ENCODE measurements at places on chromosomes 6 and 20.

GRCh38 chr20:10644458-10645204 lies 29.2 kb downstream of the JAG1 start:
- no peak for DNase-seq

- DNase-seq: no peak
Observed at GRCh38 chr6:169292338-169293124, 38.9 kb upstream of the THBS2 start.

- no peak for DNase-seq
Observed at GRCh38 chr6:164346631-164347030, 932.1 kb downstream of the QKI start.

DNA sequence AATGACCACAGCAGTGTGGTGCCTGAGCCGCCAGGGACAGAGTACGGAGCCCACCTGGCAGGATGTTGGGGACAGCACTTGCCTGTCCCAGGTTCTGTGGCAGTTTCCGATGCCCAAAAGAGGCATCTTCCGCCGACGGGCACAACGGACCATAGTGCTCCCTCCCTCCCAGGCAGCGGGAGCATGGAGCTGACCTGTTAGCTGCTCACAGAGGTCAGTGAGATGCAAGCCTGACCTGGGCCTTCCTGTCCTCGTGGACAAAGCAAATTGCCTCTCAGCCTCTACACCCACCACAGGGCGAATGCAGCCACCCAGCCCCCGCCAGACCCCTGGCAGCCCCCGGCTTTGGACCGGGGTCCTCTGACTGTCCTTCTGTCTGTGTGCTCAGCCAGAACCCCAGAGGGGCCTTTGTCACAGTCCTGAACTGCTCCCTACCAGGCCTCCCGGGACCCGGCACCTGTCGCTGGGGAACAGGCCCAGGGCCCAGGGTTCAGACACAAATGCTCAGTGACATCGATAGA lies 16.2 kb upstream of the FRMD1 start:
- DNase-seq: no peak

- DNase-seq: no peak
Observed at GRCh38 chr6:52255434-52255833, 11.1 kb upstream of the IL17F start.

GRCh38 chr6:13478525-13478966 lies 8.9 kb downstream of the GFOD1 start:
- DNase-seq: no peak

DNA sequence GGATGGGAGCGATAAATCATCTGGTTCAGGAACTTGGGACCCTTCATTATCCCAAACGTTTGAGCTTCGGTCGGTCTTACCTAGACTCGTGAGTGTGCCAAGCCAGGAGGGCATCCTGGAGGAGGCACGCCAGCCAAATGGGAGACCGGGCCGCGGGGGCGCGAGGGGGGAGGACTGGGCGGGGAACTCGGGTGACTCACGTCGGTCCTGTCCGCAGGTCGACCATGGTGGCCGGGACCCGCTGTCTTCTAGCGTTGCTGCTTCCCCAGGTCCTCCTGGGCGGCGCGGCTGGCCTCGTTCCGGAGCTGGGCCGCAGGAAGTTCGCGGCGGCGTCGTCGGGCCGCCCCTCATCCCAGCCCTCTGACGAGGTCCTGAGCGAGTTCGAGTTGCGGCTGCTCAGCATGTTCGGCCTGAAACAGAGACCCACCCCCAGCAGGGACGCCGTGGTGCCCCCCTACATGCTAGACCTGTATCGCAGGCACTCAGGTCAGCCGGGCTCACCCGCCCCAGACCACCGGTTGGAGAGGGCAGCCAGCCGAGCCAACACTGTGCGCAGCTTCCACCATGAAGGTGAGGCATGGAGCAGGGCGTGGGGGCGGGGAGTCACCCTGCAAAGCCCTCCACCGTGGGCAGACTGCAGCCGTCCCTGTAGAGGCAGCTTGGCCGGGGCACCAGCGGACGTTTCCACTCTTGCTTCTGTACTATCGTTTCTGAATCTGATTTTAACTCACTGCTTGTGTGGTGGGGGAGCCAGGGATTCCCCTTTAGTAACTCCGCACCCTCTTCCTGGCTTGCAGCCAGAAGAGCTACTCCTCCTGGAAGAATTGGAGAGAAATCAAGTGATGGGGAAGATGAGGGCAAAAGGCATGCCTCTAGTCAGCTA lies 2.7 kb downstream of the BMP2 start:
- no peak for DNase-seq

GRCh38 chr6:14701946-14702345 lies 543.9 kb upstream of the JARID2 start:
- no peak for DNase-seq

GRCh38 chr20:62822239-62822787 lies 5.5 kb downstream of the COL9A3 start:
- no peak for DNase-seq

GRCh38 chr6:44073612-44074438 lies 53.4 kb downstream of the MRPL14 start:
- no peak for DNase-seq

DNA sequence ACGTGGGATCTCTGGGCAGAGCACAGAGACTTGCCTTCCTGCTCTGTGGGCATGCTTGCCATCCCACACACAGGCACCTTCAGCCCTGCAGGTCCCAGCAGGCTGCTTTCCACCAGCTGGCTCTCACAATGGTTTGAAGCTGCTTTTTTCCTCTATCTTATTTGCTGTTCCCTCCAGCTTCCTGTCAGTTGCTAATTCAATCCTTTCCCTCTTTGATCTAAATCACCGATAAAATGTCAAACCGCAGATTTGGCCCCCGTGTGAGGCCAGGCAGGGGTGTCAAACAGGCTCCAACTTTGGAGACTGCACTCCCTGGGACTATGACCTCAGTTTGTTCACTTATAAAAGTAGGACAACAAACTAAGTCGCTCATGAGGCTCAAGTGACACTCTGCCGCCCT lies 40.6 kb upstream of the PCMTD2 start:
- DNase-seq: no peak

DNA sequence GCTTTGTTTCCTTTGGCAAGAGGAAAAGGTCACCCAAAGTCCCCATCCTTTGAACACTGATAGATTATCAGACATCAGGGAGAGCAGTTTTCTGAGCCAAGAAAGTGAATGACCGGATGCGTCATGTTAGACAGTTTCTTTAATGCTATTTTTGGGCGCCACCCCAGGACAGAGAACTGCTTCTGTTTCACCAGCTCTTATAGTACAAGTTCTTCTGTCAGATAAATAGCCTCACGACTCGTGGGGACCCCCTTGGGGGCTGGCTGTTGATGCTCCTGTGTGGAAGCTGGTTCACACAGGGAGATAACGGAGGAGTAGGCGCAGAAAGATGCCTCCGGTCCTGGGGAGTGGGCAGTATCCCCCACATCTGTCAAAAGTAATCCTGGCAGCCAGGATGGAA lies 54.6 kb downstream of the NPEPL1 start:
- DNase-seq: no peak

DNA sequence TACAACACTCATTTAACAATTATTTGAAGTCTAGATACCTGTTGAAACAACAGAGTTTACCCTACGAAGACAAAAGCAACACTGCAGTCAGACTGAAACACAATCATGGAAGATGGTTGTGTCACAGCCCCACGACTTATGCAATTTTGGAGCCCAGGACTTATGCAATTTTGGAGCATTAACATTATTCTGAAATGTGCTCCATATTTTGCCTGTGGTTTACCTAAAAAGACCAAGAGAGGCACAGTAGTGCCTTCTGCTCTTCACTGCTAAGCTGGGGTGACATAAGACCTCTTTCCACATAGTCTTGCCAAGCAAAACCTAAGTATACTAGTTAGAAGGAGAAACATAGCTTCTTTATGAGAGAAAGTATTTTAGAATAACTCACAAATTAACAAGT lies 216.5 kb downstream of the PTPRK start:
- no peak for DNase-seq

GRCh38 chr6:69881322-69882151 lies 15.2 kb downstream of the COL19A1 start:
- no peak for DNase-seq

GRCh38 chr20:38055294-38055693 lies 21.7 kb downstream of the RPRD1B start:
- DNase-seq: no peak

- DNase-seq: no peak
Observed at GRCh38 chr6:140921366-140922226, 1211.1 kb upstream of the GJE1 start.

DNA sequence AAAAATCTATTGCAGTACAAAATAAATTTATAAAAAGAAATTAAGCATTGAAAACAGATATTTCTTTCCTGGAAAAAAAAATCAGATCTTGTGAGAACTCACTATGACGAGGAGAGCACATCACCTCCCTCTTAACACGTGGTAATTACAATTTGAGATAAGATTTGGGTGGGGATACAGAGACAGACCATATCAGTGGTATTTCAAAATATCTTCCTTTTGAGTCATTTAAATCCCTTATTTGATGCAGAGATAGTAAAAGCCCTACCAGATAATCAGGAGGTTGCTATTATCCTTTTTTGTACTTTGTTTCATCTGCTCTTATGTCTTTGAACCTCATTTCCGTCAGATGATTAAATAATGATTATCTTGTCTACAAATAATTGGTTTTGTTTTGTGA lies 800.4 kb downstream of the KIF16B start:
- DNase-seq: no peak

GRCh38 chr6:151796842-151797530 lies 10.5 kb upstream of the ESR1 start:
- DNase-seq: no peak

GRCh38 chr20:4147319-4147718 lies 132.0 kb upstream of the RNF24 start:
- no peak for DNase-seq

DNA sequence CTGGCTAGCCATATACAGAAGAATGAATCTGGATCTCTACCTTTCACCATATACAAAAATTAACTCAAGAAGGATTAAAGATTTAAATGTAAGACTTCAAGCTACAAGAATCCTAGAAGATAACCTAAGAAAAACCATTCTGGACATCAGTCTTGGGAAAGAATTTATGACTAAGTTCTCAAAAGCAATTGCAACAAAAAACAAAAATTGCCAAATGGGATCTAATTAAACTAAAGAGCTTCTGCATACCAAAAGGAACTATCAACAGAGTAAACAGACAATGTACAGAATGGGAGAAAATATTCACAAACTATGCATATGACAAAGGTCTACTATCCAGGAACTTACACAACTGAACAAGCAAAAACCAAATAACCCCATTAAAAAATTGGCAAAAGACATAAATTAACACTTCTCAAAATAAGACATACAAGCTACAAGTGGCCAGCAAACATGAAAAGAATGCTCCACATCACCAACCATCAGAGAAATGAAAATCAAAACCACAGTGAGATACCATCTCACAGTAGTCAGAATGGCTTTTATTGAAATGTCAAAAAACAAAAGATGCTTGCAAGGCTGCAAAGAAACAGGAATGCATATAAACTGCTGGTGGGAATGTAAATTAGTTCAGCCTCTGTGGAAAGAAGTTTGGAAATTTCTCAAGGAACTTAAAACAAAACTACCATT lies 66.8 kb upstream of the RSPO3 start:
- DNase-seq: no peak

- no peak for DNase-seq
Observed at GRCh38 chr20:18001131-18001921, 32.5 kb downstream of the MGME1 start.

- DNase-seq: no peak
Observed at GRCh38 chr20:49284818-49285217, 7.0 kb upstream of the ZNFX1 start.

DNA sequence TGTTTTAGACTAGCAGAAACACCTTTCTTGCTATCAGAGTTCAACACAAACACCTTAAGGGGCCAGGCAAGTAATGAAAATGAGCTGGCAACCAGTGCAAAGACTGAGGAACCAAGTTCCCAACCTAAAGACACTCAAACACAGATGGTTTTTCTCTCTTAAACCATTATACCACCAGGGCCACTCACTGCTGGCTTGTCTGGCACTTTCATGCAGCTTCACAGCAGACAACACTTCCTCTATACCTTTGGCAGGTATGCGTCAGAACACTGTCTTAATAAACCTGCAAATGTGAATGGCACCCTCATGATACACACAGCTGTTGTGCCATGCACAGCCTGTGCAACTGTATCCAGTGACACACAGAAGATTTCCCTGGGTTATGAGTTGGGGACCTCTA lies 41.6 kb downstream of the NFATC2 start:
- DNase-seq: peak; percentile 23

GRCh38 chr20:31595380-31595653 lies 9.8 kb upstream of the ID1 start:
- DNase-seq: no peak

DNA sequence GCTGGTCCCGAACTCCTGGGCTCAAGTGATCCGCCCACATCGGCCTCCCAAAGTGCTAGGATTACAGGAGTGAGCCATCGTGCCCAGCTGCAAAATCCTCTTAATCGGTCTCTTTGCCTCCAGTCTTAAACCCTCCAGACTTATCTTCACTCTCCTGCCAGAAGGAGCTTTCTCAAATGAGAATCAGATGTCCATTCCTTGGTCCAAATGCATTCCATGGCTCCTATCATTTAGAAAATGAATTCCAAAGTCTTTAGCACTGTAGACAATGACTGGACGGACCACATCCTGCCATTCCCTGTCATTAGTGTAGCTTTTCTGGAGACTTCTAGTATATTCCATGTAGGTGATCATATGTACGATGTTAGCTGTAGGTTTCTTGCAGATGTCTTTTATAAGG lies 141.9 kb downstream of the ID4 start:
- DNase-seq: no peak

DNA sequence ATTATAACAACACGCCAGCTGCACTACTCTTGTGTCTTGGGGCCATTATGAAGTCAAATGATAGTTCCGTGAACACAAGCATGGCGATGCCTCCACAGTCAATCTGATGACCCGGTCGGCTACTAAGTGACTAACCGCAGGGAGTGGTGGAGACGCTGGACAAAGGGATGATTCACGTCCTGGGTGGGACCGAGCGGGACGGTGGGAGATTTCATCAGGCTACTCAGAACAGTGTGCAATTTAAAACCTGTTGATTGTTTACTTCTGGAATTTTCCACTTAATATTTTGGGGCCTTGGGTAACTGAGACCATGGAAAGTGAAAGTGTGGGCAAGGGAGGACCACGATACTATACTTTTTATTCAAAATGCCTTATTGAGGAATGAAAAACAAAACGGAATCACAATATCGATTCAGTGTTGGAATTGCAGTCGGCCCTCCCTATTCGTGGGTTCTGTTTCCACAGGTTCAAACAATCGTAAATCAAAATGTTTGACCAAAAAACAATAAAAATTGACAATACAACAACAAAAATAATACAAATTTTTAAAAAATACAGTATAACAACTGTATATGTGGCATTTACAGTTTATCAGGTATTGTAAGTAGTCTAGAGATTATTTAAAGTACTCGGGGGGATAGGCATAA lies 66.5 kb downstream of the MYLK4 start:
- DNase-seq: no peak

- DNase-seq: no peak
Observed at GRCh38 chr20:44894959-44895358, 9.5 kb downstream of the YWHAB start.

- no peak for DNase-seq
Observed at GRCh38 chr20:47713878-47714450, 71.3 kb downstream of the SULF2 start.

GRCh38 chr6:49198015-49198414 lies 265.0 kb downstream of the MMUT start:
- no peak for DNase-seq

GRCh38 chr6:84645563-84646266 lies 118.7 kb downstream of the TBX18 start:
- DNase-seq: no peak

GRCh38 chr6:110786696-110787095 lies 28.6 kb downstream of the CDK19 start:
- no peak for DNase-seq
